NCI-H2029 (cell line): ENCODE measurements at places on chromosomes 1 and 21.

GRCh38 chr1:196180847-196181593, 427.2 kb downstream of the KCNT2 start:
- DNase-seq = no peak

- DNase-seq = no peak
Observed at GRCh38 chr1:202240956-202241355, 47.4 kb downstream of the LGR6 start.

DNA sequence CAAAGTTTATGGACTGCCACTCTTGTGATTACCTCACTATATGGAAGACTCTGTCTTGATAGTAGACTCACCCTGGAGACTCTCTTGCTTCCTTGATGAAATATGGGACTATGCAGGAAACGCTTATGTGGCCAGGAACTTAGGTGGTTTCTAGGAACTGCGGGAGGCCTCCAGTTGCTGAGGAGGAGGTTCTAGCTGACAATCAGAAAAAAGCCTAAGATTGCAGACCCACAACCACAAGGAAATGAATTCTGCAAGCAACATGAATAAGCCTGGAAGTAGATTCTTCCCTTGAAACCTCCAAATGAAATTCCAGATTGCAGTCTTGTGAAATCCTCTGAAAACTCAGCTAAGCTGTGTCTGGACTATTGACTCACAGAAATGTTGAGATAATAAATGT, 88.9 kb upstream of the COL11A1 start:
- DNase-seq = no peak

- no peak for DNase-seq
Observed at GRCh38 chr1:156204686-156205085, 8.1 kb upstream of the PMF1 start.

DNA sequence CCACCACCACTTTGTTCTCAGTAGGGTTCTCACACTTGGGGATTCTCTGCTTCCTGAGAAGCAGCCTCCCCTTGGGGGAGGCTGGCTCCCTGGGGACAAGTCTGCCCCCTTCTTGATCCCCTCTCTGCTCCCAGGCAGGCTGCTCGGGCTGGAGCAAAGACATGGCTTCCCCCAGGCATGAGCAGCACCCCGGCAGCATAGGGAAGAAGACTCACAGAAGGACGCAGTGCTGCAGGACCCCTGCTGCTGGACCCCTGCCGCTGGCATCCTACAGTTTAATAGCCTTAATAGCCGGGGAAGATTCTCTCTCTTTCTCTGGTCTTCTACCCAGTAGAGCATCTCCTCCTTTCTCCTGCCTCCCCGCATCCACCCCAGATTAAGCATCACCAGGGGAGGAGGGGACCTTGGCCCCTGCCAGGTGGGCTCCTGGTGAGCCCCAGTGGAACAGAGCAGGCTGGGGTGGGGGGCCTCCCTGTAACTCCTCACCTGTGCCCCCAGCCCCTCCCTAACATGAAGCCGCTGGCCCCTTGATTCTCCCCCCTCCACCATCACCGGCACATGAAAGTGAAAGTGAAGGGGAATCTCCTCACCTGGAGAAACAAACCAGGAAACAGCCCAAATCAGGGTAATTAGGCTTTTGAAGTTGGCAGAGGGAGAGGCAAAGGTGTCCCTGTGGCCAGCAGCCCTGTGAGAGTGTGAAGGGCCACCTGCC, 2.5 kb downstream of the WNT3A start:
- no peak for DNase-seq

DNA sequence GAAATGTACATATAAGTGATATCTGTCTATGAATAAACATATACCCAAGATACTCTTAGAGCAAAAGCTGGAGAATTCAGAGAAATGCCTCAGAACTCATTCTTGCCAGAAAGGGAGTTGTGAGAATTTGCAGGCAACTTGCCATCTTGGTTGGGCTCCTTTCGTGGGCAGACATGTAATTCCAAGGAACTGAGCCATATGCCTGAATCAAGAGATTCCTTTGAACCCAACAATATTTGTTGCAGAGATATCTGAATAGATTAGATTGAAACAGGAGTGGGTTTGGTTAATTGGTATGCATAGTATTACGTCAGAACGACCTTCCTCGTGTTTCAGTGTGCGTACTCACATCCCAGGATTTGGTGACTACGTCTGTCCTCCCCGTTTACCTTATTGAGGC, 67.0 kb downstream of the TGFB2 start:
- DNase-seq = no peak

- DNase-seq = no peak
Observed at GRCh38 chr1:193189442-193190095, 3.2 kb upstream of the B3GALT2 start.

GRCh38 chr1:34918977-34919561, 10.4 kb downstream of the DLGAP3 start:
- DNase-seq = no peak

GRCh38 chr21:39849014-39849655, 18.1 kb upstream of the PCP4 start:
- DNase-seq = no peak

GRCh38 chr1:246517391-246517790, 10.3 kb upstream of the SMYD3 start:
- DNase-seq = no peak
